ENCODE measurements at places on chromosomes 7 and 10.

- DNase-seq, result no peak
Measured at GRCh38 chr7:29140873-29141468, 5.4 kb downstream of the CPVL start.

DNA sequence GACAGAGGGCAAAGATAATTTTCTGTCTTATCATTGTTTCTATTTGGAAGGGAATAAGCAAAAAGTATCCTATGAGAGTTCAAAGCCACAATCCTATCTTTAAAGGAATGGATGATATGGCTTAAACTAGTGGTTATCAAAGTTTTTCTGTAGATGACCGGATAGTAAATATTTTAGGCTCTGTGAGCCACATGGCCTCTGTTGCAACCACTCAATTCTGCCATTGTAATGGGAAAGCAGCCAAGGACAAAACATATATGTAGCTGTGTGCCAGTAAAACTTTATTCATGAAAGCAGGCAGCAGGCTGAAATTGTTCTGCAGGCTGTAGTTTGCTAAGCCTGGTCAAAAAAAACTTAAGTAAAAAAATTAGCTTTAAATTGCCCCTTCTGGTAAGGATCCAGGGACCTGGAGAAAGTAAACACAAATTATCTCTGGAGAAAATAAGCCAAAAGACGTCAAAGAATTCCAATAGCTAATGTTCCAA, 73.3 kb downstream of the THSD7A start:
- DNase-seq, result no peak

GRCh38 chr7:82430500-82431465, 12.8 kb downstream of the CACNA2D1 start:
- no peak for DNase-seq

- peak; percentile 27 for DNase-seq
Measured at GRCh38 chr7:36659172-36659516, 65.2 kb downstream of the AOAH start.

- DNase-seq, result no peak
Measured at GRCh38 chr10:75828413-75828812, 397.0 kb downstream of the LRMDA start.

DNA sequence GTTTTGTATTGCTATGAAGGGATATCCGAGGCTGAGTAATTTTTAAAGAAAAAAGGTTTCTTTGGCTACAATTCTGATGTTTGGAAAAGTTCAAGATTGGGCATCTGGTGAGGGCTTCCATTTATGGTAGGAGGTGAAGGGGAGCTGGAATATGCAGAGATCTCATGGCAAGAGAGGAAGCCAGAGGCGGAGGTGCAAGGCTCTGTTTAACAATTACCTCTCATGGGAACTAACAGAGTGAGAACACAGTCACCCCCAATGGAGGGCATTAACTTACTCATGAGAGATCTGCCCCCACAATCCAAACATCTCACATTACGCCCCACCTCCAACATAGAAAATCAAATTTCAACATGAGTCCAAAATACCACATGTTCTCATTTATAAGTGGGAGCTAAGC, 62.0 kb downstream of the AKR1D1 start:
- no peak for DNase-seq

DNA sequence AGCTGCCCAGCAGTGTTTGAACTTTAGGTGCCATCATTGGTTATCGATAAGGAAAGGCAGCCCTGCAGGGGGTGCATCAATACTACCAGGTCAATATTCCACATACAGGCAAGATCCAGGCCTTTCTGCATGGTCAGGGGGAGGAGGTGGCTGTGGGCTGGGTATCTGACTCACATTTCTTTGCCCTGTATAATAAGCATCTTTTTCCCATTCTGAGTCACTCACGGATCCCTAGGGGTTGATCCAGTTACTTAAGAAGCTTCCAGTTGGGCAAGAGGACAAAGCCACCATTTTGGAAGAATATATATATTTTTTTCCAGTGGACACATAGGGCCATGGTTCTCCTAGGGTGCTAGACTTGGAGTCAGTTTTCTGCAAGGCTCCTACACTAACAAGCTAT, 114.2 kb upstream of the HABP2 start:
- no peak for DNase-seq

DNA sequence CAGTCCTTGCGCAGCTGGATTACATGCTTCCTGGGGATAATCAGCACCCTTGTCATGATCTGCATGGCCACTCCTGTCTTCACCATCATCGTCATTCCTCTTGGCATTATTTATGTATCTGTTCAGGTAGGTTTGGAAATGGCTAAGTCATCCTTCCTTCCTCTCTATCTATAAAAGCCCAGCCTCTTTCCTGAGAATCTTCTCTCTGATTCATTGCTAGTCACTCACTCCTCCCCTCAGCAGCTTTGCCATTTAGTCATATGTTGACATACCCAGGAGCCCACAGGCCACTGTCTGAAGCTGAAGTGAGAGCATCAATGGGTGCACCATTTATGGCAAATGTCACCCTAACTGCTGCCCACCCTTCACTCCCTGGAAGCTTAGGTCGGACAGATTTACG, 52.0 kb downstream of the ABCC2 start:
- DNase-seq, result no peak

GRCh38 chr7:24828891-24829661, 71.8 kb upstream of the GSDME start:
- DNase-seq, result no peak

DNA sequence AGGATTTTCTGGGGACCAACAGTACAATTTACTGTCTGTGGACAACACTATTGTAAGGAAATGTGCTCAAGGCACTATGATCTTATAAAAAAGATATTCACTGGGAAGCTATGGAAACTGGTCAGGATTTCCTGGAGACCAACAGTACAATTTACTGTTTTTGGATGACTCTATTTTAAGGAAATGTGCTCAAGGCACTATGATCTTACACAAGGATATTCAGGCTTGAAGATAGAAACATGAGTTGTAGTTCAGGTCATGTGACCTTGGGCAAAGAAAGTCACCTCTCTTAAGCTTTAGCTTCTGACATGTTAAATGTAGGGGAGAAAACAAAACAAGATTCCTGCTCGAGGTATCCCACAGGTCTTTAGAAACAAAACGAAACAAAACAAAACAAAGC, 1.7 kb upstream of the ITPRID1 start:
- DNase-seq, result no peak

- no peak for DNase-seq
Measured at GRCh38 chr10:94521276-94522250, 24.0 kb upstream of the HELLS start.

GRCh38 chr7:72335561-72336381, 76.4 kb downstream of the CALN1 start:
- peak; percentile 73 for DNase-seq

DNA sequence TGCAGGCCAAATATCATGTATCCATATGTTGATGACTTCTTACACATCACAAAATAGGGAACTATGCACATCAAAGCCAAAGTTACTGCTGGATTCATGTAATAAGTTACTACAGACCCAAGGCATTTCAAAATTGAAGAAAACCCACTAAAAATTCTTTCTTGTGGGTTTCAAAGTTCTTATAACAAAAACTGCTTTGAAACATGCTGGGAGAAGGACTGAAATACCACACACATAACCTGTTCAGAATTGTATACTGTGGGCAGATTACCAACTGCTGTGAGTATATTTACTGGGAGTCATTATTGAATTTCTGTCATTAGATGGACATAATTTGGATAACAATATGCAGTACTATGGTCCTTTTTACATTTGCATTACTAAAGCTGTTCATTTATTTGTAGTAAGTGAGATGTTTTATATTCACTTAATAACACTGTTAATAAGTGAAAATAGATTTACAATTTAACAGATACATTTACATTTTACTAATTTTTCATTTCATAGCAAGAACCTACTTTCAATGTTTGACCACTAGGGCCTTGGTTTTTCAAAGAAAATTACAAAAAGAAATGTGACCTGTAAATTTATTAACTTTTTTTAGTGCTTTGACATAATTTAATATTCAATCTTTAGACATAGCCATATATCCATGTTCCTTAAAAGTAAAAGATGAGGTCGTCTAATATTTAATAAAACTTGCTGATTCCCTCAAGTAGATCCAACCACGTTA, 132.6 kb downstream of the MAGI2 start:
- DNase-seq, result no peak

GRCh38 chr7:147251751-147252325, 1135.2 kb downstream of the CNTNAP2 start:
- DNase-seq, result no peak

GRCh38 chr7:122689346-122690109, 9.4 kb downstream of the RNF133 start:
- peak; percentile 14 for DNase-seq

- no peak for DNase-seq
Measured at GRCh38 chr10:122141821-122142640, 129.1 kb upstream of the BTBD16 start.

- DNase-seq, result no peak
Measured at GRCh38 chr7:147909431-147910148, 681.0 kb upstream of the C7orf33 start.

DNA sequence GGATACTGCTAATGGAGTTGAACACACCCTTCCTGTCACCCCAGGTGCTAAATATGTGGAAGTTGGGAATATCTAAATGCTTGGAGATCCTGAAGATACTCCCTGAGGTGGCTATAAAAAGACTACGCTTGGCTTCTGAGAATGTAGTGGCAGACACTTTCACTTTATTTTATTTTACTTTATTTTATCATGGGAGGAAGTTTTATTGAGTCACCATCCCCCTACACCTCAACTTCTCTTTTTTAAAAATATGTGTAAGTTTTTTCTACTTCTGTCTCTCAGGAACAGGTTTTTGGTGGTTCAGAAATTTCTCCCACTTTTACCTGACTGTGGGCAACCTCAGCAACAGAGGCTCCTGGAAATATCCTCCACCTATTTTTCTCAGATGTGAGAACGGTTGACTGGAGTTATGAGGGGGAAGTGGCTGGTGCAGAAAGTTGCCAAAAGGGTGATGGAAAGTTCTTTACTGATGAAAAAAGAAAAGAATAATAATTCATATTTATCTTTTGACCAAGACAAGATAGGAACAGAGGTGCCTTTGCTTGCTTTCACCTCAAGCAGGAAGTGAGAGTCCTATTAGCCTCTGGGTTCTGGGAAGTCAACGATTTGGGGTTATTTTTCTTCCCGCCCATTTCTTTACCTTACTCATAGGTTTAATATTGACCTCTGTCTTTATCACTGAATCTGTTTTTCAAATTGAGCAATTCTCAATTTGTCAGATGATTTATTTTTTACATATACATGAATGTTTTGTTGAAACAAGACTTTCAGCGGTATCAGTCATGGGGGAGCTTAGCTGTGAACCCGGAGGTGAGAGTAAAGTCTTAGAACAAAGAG, 103.6 kb downstream of the AHR start:
- DNase-seq, result no peak

DNA sequence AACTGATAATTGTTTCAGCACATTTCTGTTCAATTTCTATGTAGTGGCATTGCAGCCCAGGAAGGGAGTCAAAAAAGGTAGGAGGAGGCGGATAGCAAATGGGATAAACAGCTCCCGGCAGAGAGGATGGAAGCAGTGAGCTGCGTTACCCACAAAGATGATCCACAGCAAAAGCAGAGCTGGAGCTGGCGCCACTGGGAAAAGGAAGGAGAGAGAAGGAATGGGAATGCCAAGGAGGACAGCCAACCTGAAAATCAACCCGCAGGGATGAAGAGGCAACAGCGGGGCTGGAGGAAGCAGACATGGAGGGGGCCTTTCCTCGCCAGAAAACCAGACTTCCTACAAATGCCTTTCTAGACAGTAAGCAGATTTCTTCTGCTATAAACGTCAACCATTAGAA, 82.7 kb upstream of the ADAM12 start:
- no peak for DNase-seq

DNA sequence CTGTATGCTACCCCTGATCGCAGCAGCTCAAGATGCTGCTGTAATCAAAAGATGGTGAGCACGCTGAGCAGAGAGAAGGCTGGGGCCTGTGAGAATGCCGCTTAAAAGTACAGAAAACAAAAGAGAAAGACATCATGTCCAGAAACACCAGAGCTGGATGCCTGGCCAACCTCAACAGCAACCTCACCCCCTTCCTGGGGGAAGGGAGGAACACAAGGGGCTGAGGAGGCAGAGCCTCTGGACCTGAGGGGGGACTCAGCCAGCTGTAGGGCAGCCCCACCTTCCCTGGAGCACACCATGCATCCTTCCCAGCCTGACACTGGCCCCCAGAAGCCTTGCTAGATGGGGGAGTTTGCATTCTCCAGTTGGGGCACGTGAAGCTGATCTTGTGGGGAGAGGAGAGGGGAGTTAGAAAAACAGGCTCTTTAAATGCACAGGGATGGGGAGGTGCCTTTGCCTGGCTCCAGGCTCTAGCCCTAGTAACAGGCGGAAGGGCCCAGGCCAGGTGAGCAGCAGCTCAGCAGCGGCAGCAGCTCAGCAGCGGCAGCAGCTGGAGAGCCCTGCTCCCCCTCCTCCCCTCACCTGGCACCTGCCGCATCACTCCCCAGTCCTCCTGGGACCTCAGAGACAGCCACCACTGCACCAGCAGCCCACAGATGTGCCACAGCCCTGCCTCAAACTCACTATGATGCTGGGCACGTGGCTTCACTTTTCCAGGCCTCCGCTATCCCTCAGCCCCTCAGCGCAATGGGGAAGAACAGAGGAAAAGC, 156.3 kb downstream of the NEURL1 start:
- no peak for DNase-seq

- DNase-seq, result no peak
Measured at GRCh38 chr7:54591404-54592386, 49.5 kb downstream of the VSTM2A start.

- no peak for DNase-seq
Measured at GRCh38 chr7:96304573-96304972, 17.3 kb downstream of the SLC25A13 start.
